Progenitor cell of endocrine pancreas (in vitro differentiated cells): ENCODE measurements at places on chromosomes 3 and 15. TPM values are rescaled to one million over a fixed set of nuclear protein-coding genes. Genes with fewer than 3 reads are reported as not detected.
A peak's percentile ranks its signal among the peaks of the same experiment; 100 is the strongest.

DNA sequence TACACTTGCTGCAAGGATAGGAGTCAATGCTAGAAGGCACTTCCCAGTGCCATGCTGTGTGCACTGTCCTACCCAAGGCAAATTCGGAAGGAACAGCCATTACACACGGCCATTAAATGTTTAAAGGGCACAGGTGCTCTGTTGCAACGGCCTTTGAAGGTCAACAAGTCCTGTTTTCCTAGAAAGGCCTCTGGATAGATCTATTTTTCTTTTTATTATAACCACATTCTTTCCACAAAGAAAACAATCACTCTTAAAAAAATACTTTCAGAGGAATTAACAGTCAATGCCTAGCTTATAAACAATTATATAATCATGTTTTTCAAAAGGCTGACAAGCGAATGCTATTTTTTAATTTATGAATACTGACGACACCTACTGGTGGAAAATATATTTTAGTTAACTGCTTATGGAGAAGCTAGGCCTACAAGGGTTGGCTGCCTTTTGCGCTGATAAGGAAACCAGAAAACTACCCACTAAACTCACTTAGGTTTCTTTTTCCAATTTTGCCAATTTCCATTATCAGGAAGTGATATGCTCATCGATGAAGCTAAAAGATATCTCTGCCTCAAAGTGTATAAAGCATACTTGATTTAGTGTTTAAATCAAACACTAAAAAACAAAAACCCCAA is 2.4 kb downstream of the ARHGEF3 start:
- peaks cover 5% of the 10 kb centered on the region for H3K36me3 ChIP-seq
- peak overlapping the region; percentile 94 for H3K4me3 ChIP-seq
- DNase-seq = no peak
- H3K27me3 ChIP-seq = no peaks in the 10 kb centered on the region
- peaks cover 39% of the 10 kb centered on the region for H3K4me1 ChIP-seq
- H3K27ac ChIP-seq = peak overlapping the region; percentile 92

GRCh38 chr3:38468765-38469164 is 15.1 kb downstream of the ACVR2B start:
- no peaks in the 10 kb centered on the region for H3K27me3 ChIP-seq
- no peak overlapping the region for H3K4me3 ChIP-seq
- DNase-seq = no peak
- no peak overlapping the region for H3K27ac ChIP-seq

DNA sequence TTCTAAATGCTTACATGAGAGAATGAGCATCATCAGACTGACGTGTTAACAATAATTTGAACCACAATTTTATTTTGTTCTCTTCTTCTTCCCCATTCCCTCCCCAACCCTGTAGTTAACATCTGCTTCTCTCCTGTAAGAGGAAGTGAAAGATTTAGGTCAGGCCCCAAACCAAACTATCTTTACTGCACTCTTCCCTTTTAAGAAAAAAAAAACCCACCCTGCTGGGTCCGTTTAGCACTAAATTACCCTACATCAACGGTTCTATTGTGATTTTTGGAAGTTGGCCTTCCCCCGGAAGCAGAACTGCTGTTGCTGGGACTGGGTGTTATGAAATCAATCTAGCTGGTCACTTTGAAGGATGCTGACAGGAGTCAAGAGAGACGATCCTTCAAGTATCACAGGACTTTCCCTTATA is 49.4 kb downstream of the NFKBIZ start:
- H3K36me3 ChIP-seq = no peaks in the 10 kb centered on the region
- no peaks in the 10 kb centered on the region for H3K4me1 ChIP-seq
- no peak overlapping the region for H3K4me3 ChIP-seq
- H3K27ac ChIP-seq = no peak overlapping the region
- DNase-seq = no peak
- no peaks in the 10 kb centered on the region for H3K27me3 ChIP-seq

- DNase-seq = no peak
- H3K27me3 ChIP-seq = no peaks in the 10 kb centered on the region
- no peaks in the 10 kb centered on the region for H3K4me1 ChIP-seq
- H3K27ac ChIP-seq = no peak overlapping the region
- no peaks in the 10 kb centered on the region for H3K36me3 ChIP-seq
- no peak overlapping the region for H3K4me3 ChIP-seq
Measured at GRCh38 chr3:1131166-1131565, 38.3 kb downstream of the CNTN6 start.

- peaks cover 17% of the 10 kb centered on the region for H3K4me1 ChIP-seq
- H3K4me3 ChIP-seq = no peak overlapping the region
- H3K27ac ChIP-seq = no peak overlapping the region
- peaks cover 15% of the 10 kb centered on the region for H3K27me3 ChIP-seq
- H3K36me3 ChIP-seq = no peaks in the 10 kb centered on the region
Measured at GRCh38 chr3:54259636-54260035, 137.3 kb downstream of the CACNA2D3 start.

DNA sequence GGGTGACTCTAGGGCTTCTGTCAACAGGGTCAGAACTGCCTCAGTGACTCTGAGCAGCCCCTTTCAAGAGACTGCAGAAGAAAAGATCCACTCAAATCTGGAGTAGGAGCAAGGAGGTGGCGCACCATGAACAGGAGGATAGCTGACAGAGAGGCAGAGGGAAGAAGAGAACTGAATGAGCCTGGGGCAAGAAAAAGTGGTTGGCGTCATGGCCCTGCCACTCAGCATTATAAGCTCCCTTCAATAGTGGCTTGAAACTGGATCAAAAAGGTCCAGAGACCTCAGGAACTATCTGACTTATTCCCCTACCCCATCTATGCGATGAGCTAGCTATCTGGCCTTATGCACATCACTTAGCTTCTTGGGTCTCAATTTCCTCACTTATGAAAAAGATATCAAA is 66.6 kb downstream of the NCEH1 start:
- H3K4me3 ChIP-seq = no peak overlapping the region
- H3K4me1 ChIP-seq = no peaks in the 10 kb centered on the region
- no peaks in the 10 kb centered on the region for H3K27me3 ChIP-seq
- no peak for DNase-seq

DNA sequence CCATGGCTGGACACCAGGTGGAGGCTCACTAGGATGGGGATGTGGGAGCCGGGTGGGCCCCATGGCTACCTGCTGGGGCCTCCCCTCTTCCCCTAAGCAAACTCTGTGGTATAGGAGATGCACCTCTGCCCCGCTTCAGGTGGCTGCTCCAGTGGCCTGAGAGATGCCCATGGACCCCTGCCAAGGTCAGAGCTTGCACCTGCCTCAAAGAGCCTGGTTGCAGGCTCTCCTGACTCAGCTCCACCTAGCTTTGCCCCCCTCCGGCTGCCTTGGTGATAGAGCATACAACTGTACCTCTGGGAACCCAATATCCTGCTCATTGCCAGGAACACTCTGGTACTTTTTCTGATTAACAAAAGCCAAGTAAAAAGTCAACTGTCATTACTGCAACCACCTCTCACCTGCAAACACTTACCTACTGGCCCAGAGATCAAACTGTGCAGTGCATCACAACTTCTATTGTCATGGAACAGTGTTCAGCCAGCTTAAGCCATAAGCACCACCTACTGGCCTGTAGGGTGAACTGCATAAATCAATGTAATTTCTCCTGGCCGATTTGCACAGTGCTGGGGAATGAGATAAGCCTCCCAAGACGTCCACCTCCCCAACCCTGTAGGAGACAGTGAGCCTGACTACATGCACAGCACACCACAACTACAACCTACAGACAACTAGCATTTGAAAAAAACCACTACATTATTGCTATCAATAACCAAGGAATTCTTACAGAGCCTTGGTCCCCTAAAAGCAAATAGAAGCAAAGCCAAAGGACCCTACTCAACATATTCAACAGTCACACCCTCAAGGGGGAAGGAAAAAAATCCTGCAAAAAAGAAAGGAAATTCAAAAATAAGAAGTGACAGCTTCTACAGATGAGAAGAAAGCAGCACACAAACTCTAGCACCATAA is 352.4 kb upstream of the ARHGEF26 start:
- no peaks in the 10 kb centered on the region for H3K4me1 ChIP-seq
- no peak overlapping the region for H3K27ac ChIP-seq
- no peak overlapping the region for H3K4me3 ChIP-seq
- DNase-seq = peak; percentile 12

DNA sequence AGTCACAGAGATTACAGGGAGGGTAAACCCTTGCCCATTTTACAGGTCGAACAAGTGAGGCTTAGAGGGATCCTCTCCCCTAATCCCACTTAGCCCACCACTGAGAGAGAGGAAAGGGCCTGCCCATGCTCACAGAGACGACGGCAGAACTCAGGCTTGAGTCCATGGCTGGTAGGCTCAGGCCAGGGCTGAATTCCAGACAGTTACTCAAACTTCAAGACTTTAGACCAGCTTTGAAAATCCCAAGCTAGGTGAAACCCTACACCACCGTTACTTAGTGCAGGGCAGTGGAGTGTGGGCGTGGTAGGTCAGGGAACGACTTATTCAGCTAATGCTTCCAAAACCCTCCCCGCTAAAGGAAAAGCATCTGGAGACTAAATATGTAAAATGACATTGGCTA is 16.4 kb downstream of the GRIP2 start:
- no peak overlapping the region for H3K27ac ChIP-seq
- no peak for DNase-seq
- no peaks in the 10 kb centered on the region for H3K4me1 ChIP-seq
- H3K36me3 ChIP-seq = no peaks in the 10 kb centered on the region
- H3K27me3 ChIP-seq = peaks cover 11% of the 10 kb centered on the region

GRCh38 chr3:146739203-146739671 is 134.1 kb upstream of the PLSCR5 start:
- no peaks in the 10 kb centered on the region for H3K27me3 ChIP-seq
- peak overlapping the region; percentile 43 for H3K27ac ChIP-seq
- no peak overlapping the region for H3K4me3 ChIP-seq
- H3K36me3 ChIP-seq = no peaks in the 10 kb centered on the region
- no peak for DNase-seq

ELL3 gene
- 2.1 and 3.8 TPM in 2 replicates for total RNA-seq

GALNT15 gene
- total RNA-seq = 0.18 and 0.46 TPM in 2 replicates

ANKRD34C gene
- not detected in 2 replicates for total RNA-seq

DLEC1 gene
- total RNA-seq = 1.3 and 1.8 TPM in 2 replicates

THOC7 gene
- 52.6 and 53.4 TPM in 2 replicates for total RNA-seq

A4GNT gene
- total RNA-seq = 3.1 and 3.4 TPM in 2 replicates
